Large intestine (tissue), 12 donors: ENCODE measurements at places on chromosomes 2 and 18.

GRCh38 chr18:51430538-51430937, 233.1 kb upstream of the MEX3C start:
- DNase-seq: no peak

GRCh38 chr18:36338403-36338933, 41.0 kb downstream of the FHOD3 start:
- DNase-seq: no peak

DNA sequence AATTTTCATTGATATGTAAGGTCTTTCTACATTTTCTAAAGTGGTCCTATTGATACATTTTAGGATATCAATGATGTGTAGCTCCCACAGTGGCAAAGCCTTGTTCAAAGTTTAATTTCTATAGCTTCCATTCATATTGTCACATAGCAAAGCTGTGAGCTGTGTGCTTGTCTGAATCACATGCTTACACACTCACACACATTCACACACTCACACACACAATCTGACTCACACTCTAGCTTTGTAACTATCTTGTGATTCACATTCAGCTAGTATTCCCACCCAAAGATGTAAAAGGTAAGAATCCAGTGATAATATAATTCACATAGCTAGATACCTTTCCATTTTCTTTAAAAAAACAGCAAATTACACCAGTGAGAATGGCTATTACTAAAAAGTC, 58.7 kb downstream of the MAPRE2 start:
- DNase-seq: no peak

DNA sequence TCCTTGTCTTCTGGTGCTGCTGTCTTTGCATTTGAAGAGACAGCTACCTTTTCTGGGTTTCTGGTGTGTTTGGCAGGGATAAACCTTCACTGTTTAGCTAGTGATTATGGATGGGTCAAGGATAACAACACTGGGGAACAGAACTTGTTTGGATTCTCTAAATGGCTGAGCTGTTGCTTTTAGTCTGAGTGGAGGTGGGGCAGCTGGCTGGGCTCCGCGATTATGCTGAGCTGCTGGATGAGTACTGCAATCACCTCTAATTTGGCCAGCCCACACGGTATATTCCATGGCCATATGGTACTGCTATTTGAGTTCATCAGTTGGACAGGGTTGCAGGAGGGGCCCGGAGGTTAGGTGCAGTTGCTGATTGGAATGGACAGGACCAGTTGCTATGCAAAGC, 361.6 kb upstream of the TFPI start:
- no peak for DNase-seq

DNA sequence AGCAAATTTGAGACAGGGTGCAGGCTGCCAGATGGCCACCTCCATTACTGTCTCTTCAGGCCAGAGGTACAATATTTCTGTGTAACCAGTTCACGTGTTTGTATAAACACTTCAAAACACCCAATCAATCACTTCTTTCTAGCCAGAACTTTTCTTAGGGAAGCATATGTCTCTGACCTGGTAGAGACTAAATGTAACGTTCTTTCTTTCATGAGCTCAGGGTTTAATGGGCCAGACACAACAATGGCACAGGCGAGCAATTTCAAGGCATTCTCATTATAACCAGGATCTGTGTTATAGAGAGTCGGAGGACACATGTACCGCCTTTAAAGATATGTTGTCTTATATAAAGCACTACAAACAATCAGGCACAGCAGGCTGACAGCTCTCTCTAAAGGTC, 1846.4 kb upstream of the PIK3C3 start:
- DNase-seq: no peak

DNA sequence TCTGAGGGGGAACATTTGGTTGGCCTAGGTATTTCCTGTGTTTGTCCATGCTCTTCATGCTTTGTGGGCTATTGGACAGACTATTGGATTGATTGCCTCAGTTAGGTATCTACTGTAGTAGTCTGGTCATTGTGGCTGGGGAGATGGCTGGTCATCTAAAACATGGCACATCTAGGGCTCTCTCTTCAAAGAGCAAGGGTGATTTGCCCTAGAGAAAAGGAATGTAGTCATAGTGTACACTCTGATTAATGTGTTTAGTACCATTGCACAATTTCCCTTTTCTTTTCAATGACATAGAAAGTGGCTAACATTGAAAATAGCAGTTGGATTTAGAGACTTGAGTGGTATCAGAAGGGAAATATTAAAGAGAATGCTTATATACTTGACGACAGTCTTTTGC, 114.3 kb downstream of the LCLAT1 start:
- no peak for DNase-seq

DNA sequence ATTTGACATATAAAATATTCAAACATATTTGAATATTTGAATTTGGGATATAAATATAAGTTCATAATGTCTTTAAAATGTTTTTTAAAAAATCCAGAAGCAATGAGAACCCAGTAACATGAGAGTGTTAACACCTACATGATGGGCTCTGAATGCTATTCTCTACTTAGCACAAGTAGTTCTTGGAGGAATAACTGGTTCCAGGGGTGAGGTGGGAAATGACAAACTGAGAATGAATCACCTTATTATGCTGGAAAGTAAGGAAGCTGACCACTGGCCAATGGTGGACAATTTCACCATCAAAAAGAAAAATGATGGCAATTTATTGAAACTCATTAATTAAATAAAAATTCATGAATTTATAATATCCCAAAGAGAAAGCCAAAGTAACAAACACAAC, 79.6 kb upstream of the NABP1 start:
- DNase-seq: no peak
